ENCODE measurements at places on chromosomes 11 and 22.

DNA sequence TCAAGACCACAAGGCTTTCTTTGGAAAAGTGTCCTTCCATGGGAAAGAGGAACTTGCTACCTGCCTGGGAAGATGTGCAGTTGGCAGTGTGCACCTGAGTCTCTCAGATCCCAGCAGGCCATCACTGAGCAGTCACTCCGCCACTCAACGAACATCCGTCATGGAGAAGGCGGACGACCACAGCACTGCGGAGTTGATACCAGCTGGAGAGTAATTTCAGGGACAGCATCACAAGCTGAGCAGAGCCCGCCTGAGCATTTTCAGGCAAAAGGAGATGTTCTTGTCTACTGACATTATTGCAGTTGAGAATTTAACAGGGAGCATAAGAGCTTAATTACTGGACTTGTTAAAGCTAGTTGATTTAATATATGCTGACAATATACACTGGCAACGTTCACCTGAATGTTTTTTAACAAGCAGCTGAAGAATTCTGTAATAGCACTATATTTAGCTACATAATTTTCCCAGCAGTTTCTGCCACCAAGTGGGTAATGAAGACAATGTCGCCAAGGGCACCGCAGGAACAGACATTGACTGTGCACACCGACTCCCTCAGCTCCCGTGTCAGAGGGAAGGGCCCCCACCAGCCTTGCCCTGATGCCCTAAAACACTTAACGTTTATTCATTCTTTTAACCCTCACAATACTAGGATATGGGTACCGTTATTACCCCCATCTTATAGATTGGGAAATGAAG, 52.4 kb upstream of the ARFGAP3 start:
- peak; percentile 39 for DNase-seq

GRCh38 chr11:81497202-81497804, 1236.4 kb downstream of the FAM181B start:
- no peak for DNase-seq

DNA sequence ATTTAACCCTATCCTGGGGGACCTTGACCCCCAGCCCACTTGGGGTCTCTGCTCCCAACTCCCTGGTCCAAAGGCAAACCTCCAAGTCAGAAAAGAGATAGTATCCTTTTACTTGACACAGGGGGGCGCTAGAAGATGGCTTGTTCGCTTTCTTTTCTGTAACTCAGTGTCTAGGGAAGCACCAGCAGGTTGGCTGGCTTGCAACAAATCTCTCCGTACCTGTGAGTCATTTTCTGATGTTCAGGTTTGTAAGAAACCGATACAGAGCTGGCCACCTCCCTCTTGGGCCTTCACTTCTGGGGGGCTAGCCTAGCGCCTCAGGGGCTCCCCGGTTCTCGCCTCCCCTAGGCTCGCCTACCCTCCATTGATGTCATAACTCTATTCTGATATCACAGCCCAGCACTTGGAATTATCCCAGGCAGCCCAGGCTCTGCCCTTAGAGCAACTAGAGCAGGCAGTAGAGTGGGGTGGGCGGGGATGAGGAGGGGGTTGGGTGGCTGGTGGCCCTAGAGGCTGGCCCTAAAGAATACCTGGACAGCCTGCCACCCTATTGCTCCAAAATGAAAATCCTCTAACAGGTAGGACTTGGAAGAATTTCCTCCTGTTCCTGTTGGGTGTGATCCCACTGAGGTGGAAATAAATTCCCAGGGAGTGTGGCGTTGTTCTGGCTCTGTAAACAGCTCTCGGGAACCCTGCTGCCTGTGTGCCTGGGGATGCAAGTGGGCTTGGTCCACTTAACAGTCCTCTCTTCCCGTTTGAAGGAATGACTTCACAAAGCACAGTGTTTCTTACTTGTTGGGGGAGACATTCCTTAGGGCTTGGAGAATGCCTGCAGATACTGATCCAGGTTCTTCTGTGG, 69.4 kb downstream of the OSBP2 start:
- DNase-seq = peak; percentile 31

DNA sequence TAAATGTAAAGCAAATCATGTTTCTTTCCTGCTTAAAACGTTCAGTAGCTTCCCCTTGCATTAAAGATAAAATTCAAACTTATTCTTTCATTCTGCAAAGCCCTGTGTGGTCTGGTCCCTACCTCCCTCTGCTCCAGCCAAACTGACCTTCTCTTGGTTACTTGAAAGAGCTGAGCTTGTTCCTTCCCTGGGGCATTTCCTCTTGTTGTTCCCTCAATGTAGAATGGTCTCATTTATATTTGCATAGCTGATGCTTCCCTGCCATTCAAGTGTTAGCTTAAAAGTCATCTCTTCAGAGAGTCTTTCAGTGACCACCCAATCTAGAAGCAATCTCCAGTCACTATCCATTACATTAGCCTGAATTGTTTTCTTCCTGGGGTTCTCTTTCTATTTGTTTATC, 1618.5 kb upstream of the TENM4 start:
- DNase-seq = no peak

GRCh38 chr11:62805961-62806441, 761 bp upstream of the NXF1 start:
- no peak for DNase-seq
